ENCODE measurements at places on chromosomes 3 and 15.

DNA sequence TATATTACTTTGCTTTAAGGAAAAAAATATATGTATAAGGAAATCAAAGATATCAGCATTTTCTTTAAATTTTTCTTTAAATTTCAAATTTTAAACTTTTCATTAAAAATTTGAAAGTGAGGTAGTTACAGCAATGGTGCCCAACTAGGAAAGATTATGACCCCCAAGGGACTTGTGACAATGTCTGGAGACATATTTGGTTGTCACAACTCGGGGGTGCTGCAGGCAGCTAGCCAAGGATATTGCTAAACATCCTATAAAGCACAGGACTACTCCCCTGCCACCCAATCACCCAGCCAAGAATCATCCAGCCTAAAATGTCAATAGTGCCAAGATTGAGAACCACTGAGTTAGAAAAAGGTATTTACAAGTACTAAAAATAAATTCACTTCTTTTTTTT, 57.3 kb downstream of the SLC4A7 start:
- no peak for DNase-seq

DNA sequence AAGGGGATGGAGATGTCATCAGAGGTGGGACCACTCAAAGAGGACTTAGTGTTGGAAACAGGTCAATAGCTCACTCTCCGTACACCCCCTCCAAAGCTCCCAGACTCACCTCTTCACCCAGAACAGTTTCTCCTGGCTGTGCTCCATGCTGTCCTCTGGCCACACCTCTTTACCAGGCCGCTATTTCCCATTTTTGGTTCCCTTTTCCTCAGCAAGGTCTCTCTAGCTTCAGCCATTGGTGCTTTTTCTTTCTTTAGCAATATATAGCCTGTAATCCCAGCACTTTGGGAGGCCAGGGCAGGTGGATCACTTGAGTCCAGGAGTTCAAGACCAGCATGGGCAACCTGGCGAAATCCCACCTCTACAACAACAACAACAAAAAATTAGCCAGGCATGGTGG, 123.6 kb upstream of the SMAD3 start:
- DNase-seq, result no peak

DNA sequence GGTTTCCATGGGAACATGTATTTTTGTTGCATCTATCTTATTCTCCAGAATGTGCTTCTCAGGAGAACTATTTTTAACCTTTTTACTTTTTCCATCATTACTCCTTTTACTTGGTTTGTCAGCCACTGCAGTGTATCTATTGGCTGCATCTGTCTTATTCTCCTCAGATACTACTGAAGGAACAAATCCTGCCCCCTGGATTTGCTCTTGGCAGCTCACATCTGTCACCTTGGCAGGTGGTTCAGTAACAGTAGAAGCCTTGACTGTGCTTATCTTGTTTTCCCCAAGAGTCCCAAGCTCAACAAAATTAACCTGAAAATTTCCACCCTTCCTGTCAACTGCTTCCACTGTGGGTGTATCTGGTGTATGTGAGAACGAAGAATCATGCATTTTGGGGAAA, 106.0 kb downstream of the MAP4 start:
- no peak for DNase-seq

- DNase-seq, result no peak
Measured at GRCh38 chr3:125104639-125105038, 48.8 kb upstream of the HEG1 start.

DNA sequence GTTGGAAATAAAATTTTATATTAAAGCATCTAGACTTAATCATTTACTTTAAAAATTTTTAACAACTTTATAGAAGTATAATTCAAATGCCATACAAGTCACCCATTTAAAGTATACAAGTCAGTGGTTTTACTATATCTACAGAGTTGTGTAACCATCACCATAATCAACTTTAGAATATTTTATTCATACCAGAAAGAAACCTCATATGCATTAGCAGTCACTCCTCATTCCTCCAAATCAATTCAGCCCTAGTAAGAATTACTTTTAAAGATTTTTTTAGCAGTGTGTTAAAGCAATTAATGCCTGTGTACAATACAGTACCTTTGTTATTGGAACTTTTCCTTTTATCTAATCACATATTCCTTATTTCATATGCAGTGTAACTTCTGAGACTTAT, 14.0 kb upstream of the TCAIM start:
- no peak for DNase-seq

- DNase-seq, result no peak
Measured at GRCh38 chr3:101722394-101723173, 1.8 kb upstream of the CEP97 start.

- DNase-seq, result no peak
Measured at GRCh38 chr3:139694542-139694941, 16.8 kb upstream of the NMNAT3 start.

DNA sequence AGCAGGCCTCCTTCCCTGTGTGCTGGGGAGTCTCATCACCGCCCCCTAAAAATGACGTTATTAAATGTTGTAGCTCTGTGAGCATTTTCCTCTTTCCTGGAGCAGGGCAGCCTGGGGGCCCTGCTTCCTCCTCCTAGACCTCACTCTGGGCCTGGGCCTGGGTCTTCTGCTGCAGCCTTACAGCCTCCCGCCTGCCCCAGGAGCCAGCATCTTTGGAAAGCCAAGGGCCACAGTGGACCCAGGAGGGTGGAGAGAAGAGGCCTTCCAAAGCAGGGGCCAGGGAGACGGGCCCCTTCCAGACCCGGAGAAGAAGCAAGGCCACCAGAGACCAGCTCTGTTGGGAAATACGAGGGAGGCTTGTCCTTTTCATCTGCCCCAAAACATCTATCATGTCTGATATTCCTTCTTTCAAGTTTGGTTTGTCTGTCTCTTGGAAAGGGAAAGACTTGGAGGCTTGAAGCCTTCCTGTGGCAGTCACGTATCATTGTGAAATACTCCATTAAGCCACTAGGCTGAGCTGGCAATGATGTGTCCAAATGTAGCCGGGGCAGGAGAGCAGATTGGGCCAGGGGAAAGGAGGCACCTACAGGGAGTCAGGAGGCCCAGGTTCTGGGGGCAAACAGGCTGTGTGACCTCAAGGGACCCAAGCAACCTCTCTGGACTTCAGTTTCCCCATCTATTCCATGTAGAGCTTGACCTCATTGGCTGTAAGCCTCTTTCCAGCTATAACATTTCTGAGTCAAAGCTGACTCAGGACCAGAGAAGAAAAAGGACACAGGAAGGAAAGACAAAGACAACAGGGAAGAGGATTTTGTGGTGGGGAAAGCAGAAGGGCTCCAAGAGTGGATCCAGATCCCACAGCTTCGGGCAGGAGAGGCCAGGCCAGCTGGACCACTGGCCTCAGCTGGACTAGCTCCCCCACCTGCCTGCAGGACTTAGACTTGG, 31.1 kb downstream of the CYP11A1 start:
- no peak for DNase-seq

DNA sequence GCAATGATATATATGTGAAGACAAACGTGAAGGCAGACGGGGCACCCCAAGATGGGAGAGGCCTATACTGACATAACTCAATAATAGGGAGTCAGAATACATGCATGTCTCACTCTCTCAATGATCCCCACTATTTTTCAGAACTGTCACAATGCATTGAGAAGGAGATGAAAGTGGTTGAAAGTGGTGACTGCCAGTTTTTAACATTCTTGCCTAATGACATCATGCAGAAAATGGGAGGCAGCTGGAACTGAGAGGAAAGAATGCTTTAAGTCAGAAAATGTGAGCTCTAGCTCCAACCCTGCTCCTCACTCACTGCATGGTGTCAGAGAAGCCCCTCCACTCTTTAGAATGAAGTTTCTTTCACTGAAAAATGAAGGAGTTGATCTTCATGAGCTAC, 55.3 kb upstream of the P2RY1 start:
- peak; percentile 44 for DNase-seq

GRCh38 chr3:178465260-178466180, 70.7 kb upstream of the KCNMB2 start:
- no peak for DNase-seq

GRCh38 chr15:57866149-57866736, 159.7 kb downstream of the POLR2M start:
- peak; percentile 49 for DNase-seq

DNA sequence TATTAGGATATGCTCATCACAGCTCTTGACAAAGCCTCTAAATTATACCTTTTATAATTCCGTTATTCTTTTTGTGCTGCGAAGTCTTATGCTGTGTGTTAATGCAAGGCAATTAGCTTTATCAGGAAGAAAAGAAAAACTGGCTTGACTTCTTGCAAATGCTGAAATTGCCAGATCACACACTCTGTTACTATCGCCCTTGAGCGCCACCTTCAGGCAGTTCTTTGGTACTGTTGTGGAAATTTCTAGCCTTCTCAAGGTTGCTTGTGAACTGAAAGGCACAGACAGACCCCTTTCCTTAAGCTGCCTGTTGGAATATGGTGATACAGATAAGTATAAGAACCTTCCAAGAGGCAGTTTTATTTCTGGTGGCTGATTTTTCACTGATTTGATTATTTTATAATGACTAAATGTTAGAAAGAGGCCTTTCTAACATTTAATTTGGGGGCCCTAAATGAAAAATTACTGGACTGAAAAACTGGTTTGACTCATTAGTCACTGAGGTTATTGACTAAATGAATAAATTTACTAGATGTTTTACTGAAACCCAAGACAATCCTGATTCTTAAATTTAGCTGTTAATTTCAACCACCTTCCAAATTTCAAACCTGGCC, 126.2 kb upstream of the RASGRP1 start:
- peak; percentile 54 for DNase-seq

GRCh38 chr3:194810076-194810475, 124.4 kb downstream of the FAM43A start:
- no peak for DNase-seq

DNA sequence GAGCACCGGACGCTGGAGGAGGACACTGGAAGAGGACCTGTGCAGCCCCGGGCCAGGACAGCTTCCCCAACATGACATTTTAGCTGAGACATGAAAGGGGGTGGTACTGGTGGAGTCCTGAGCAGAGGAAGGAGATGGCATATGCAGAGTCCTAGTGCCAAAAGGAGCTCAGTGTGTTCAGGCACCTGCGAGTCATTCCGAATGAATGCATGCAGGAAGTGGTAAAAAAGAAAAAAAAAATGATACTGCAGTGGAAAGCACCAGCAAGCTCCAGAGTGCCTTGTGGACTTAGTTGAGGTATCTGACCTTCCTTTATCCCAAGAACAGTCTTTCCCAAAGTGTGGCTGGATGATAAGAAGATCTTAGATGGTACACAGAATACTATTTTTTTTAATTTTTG, 6.6 kb upstream of the ZNF148 start:
- no peak for DNase-seq

DNA sequence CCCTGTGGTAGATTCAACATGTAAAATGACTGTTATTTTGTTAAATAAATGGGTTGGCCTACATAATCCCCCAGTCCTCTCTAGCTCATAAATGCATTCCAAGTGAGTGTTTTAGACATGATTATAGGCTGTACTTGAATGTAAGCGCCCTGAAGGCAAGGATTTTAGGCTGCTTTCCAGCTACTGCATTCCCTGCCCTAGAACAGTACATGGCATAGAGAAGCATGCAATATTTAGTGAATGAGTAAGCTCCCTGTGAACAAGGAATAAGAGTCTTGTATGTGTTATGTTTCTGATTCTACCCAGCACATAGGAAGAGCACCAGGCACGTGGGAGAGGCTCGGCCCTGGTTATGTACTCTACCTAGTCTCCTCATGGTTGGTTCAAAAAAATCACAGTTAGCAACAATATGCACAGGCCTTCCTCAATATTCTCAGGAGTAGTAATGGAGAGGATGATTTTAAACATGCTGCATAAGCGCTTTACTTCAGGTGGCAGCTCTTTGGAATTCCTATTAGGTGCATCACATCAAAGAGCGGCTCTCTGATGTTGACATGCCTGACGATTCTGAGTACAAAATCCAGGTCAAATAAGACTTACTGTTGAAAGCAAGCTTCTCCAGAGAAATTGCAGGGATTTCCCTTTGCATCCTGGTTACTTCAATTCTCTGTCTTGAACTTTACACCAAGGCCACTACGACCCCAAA, 456.6 kb downstream of the MAGI1 start:
- no peak for DNase-seq

DNA sequence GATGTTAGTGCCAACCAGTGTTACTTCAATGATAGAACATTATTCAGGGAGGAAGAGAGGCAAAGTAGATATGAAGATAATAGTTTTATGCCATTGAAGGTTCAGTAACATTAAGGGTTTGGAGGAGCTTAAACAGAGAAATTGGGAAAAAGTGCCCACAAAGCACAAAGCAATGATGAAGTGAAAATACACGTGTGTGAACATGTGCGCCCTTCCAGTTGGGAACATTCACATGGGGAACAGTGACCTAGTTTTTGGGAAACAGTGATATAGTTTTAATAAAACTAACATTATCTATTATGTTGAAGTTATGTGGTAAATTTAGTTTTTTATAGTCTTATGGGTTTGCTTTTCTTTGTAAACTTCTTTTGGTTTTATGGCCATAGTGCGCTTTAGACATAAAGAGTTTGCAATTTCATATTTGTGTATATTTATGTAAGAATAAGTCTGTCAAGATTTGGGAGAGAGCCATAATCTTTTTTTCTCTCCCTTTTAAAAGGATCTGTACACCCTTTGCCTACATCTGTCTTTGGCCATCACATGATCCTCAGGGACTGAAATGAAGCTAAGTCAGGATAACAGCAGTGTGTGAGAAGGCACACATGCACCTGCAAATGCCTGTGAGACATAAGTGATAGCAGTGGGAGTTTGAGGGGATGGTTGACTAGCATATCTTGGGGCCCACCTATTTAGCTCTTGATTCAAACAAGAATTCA, 450.3 kb upstream of the THRB start:
- DNase-seq, result no peak

- no peak for DNase-seq
Measured at GRCh38 chr3:46462111-46462510, 2.6 kb downstream of the LTF start.

DNA sequence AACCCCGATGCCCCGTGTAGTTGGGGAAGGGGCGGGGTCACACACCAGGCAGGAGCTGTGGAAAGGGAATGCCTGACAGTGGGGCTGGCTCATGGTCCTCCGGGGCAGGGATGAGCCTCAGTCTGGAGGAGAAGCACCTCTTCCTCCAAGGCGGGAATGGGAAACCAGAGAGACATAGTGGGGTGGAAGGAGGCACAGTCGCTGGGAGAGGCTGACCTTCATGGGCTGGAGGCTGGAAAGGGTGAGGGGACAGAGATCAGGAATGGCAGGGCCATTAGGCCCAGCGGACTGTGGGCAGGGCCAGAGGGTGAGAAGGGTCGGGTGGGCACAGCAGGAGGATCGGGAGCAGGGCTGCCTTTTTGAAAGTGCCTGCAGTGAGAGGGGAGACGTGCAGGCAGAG, 65.8 kb upstream of the LINGO1 start:
- DNase-seq, result no peak

DNA sequence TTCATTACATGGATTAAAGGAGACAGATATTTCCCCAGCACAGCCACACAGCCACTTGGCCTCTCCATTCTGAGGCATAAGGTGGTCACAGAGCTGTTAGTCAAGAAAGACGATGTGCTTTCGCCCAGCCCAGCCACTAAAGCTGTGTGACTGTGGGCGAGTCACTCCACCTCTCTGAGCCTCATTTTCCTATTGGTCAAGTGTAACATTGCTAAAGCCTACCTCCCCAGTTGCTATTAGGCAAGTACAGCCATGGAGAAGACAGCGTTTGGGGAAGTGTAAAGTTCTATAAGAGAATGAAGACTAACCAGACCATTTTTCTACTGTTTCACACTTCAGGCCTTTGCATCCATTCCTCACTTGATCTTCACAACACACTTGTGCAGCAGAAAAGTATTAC, 24.1 kb downstream of the TMEM40 start:
- no peak for DNase-seq

GRCh38 chr3:71509066-71509465, 74.5 kb downstream of the FOXP1 start:
- DNase-seq, result no peak

Data from NT2/D1 (cell line).